ENCODE measurements at places on chromosomes 3 and 15. TPM values are rescaled to one million over a fixed set of nuclear protein-coding genes. Genes with fewer than 3 reads are reported as not detected.

Gene TMPRSS7
- total RNA-seq = not detected

Gene ARL8B
- total RNA-seq = 35.6 TPM

Gene CXCR6
- total RNA-seq = 1.2 TPM

Gene ZCWPW2
- 3.4 TPM for total RNA-seq

Gene PSMA4
- 85.8 TPM for total RNA-seq

Measured in right atrium auricular region (tissue), 2 donors.